Mesothelial cell of epicardium (in vitro differentiated cells): ENCODE measurements at places on chromosomes 3 and 15. TPM values are rescaled to one million over a fixed set of nuclear protein-coding genes. Genes with fewer than 3 reads are reported as not detected.

DNA sequence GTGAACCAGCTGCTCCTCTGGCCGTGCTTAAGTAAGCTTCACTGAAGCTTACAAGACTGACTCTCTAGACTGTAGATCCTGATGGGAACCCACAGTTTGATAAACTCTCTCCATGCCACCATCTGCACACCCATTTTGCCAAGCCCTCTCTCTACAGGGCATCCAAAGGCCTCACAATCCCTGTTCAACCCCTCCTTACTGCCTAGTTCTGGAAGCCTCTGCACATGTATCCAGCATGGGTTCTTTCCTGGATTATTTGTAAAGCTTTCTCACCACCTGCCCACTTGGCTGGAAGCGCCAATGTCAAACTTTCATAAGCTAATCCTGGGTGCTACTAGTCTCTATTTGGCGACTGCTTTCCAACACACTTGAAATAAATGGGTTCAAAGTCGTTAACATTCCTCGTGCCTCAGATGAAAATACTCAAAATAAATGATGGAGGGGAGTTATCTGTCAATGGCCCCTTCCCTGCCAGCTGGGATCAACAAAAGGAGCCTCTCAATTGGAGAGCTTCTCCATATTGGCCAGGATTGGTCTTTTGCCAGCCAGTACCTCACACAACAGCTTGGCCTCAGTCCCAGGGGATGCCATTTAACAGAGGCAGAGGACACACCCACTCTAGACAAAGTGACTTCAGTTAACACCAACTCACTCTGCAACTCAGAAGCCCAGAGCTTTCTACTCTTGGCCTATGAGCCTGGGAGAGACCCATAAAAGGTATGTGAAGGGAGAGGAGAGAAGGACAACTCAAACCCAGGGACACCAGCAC, 48.1 kb downstream of the SH3BP5 start:
- H3K36me3 ChIP-seq, result peaks cover 8% of the 10 kb centered on the region
- peak overlapping the region; percentile 7 for H3K27ac ChIP-seq
- H3K4me3 ChIP-seq, result no peak overlapping the region
- H3K27me3 ChIP-seq, result no peaks in the 10 kb centered on the region
- peaks cover 20% of the 10 kb centered on the region for H3K4me1 ChIP-seq
- no peak for DNase-seq

DNA sequence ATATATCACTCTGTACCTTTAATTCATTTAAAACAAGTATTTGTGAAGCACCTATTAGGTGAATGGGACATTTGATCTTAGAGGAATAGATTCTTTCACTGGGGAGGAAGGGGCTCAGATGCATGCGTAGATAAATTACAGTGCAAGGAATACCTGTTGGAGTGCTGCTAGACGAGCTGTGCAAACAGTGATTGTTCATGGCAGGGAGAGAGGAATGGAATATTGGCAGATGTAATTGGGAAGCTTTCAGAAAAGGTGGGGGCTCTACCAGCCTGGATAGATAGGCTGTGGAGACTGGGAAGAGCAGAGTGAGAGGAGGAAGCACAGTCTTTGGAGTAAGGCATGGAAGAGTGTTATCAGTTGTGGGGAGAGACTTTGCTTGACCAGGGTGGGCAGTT, 116.8 kb downstream of the AKAP13 start:
- peak overlapping the region; percentile 10 for H3K27ac ChIP-seq
- no peaks in the 10 kb centered on the region for H3K27me3 ChIP-seq
- H3K4me3 ChIP-seq, result no peak overlapping the region
- H3K4me1 ChIP-seq, result peaks cover 59% of the 10 kb centered on the region

- H3K27me3 ChIP-seq, result no peaks in the 10 kb centered on the region
- H3K4me3 ChIP-seq, result no peak overlapping the region
- no peak overlapping the region for H3K27ac ChIP-seq
- DNase-seq, result no peak
These were observed 9.8 kb upstream of the VGLL4 start for GRCh38 chr3:11653298-11654055.

GRCh38 chr3:196192036-196192523, 19.1 kb downstream of the ZDHHC19 start:
- H3K27ac ChIP-seq, result no peak overlapping the region
- H3K27me3 ChIP-seq, result no peaks in the 10 kb centered on the region
- no peak for DNase-seq
- no peaks in the 10 kb centered on the region for H3K36me3 ChIP-seq
- no peak overlapping the region for H3K4me3 ChIP-seq

DNA sequence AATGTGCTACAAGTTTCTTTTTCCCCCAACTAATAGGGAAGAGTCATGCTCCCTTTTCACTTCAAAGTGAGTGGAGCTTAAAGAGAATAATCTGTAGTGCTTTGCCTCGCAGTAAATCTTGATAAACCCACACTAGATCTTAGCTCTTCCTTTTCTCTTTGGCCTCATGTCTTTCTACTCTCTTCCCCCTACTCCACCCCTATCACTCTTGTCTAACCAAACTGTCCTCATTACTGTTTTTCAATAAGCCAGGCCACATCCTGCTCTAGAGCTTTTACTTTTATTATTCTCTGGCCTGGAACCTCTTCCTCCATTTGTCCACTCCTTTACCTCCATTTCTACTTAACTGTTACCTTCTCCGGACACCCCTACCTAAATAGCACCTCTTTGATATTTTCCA, 291.0 kb upstream of the SATB1 start:
- H3K36me3 ChIP-seq, result no peaks in the 10 kb centered on the region
- H3K27me3 ChIP-seq, result no peaks in the 10 kb centered on the region
- H3K27ac ChIP-seq, result no peak overlapping the region
- H3K4me1 ChIP-seq, result peaks cover 19% of the 10 kb centered on the region

GRCh38 chr3:122512284-122512683, 2.5 kb downstream of the KPNA1 start:
- peaks cover 23% of the 10 kb centered on the region for H3K4me1 ChIP-seq
- no peak overlapping the region for H3K4me3 ChIP-seq
- no peaks in the 10 kb centered on the region for H3K36me3 ChIP-seq
- no peak for DNase-seq
- H3K27ac ChIP-seq, result peak overlapping the region; percentile 34
- H3K27me3 ChIP-seq, result no peaks in the 10 kb centered on the region

DNA sequence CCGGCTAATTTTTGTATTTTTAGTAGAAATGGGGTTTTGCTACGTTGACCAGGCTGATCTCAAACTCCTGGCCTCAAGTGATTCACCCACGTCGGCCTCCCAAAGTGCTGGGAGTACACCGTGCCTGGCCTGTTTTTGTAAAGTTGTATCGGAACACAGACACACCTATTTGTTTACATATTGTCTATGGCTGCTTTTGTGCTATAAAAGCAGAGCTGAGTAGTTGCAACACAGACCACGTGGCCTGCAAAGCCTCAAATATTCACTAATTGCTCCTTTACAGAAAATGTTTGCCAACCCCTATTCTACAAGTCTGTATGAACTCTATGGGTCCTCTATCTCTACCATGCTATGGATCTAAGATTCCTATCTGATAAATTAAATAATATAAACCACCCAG, 175.5 kb downstream of the CADPS start:
- H3K27ac ChIP-seq, result no peak overlapping the region
- H3K27me3 ChIP-seq, result peaks cover 26% of the 10 kb centered on the region
- H3K4me1 ChIP-seq, result no peaks in the 10 kb centered on the region
- H3K36me3 ChIP-seq, result no peaks in the 10 kb centered on the region
- H3K4me3 ChIP-seq, result no peak overlapping the region

GRCh38 chr3:48747706-48748105, 30.7 kb upstream of the IP6K2 start:
- DNase-seq, result no peak
- no peak overlapping the region for H3K4me3 ChIP-seq
- no peaks in the 10 kb centered on the region for H3K4me1 ChIP-seq

DNA sequence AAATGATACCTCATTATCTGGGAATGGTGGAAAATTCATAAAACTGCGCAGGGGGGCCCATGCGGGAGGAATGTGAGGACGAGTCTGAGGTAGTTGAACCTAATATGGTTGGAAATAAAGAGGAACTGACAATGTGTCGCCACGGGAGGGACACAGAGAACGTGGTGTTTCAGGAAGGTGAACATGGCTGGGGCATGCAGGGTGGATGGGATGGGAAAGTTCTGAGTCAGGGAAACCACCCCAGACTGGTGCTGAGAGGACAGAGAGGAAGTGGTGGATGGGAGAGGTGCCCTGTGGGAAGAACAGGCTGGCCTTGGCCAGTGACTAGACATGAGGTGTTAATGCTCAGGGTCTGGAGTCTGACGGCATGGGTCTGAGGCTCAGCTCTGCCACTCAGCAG, 137.1 kb upstream of the WNT5A start:
- H3K4me1 ChIP-seq, result peaks cover 36% of the 10 kb centered on the region

GRCh38 chr15:63083541-63083940, 38.1 kb upstream of the LACTB start:
- H3K4me3 ChIP-seq, result no peak overlapping the region
- H3K27ac ChIP-seq, result peak overlapping the region; percentile 79
- peaks cover 2% of the 10 kb centered on the region for H3K27me3 ChIP-seq
- H3K36me3 ChIP-seq, result no peaks in the 10 kb centered on the region

DNA sequence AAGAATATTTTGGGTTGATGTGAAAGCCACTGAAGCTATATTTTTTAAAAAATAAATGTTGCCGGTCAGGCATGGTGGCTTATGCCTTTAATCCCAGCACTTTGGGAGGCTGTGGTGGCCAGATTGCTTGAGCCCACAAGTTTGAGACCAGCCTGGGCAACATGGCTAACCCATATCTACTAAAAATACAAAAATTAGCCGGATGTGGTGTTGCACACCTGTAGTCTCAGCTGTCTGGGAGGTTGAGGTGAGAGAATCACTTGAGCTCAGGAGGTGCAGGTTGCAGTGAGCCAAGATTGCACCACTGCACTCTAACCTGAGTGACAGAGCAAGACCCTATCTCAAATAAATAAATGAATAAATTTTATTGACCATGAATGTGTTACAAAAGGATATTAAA, 39.6 kb downstream of the GOLM2 start:
- H3K27ac ChIP-seq, result no peak overlapping the region
- H3K4me3 ChIP-seq, result no peak overlapping the region
- H3K27me3 ChIP-seq, result no peaks in the 10 kb centered on the region
- peaks cover 7% of the 10 kb centered on the region for H3K36me3 ChIP-seq

- no peak overlapping the region for H3K4me3 ChIP-seq
- no peak for DNase-seq
- H3K4me1 ChIP-seq, result no peaks in the 10 kb centered on the region
- H3K27me3 ChIP-seq, result no peaks in the 10 kb centered on the region
These were observed 645.4 kb downstream of the ZBBX start for GRCh38 chr3:166734734-166735133.

DNA sequence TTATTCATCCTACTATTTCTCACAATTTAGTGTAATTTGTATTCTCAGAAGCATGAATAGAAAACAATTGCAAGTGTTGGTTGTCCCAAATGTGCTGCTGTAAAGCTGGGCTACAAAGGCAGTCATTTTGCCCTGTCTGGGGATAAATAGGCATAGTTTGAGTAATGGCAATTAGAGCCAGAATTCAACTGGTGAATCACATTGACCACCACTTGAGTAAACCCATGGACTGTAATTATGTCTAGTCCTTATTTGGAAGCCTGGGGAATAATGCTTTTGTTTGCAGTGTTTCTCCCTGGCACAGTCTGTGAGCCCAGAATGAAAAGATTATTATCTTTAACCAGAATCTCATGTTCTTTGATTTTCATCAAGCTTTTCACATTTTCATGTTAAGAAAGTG, 30.5 kb upstream of the CHL1 start:
- H3K4me1 ChIP-seq, result no peaks in the 10 kb centered on the region
- no peaks in the 10 kb centered on the region for H3K36me3 ChIP-seq
- peaks cover 49% of the 10 kb centered on the region for H3K27me3 ChIP-seq
- no peak overlapping the region for H3K27ac ChIP-seq
- no peak overlapping the region for H3K4me3 ChIP-seq
- no peak for DNase-seq

- DNase-seq, result no peak
- H3K4me1 ChIP-seq, result no peaks in the 10 kb centered on the region
- H3K27ac ChIP-seq, result no peak overlapping the region
- H3K27me3 ChIP-seq, result no peaks in the 10 kb centered on the region
- H3K4me3 ChIP-seq, result no peak overlapping the region
- H3K36me3 ChIP-seq, result peaks cover 33% of the 10 kb centered on the region
These were observed 65.7 kb downstream of the TJP1 start for GRCh38 chr15:29756358-29757267.

GRCh38 chr3:8838234-8838633, 68.8 kb upstream of the OXTR start:
- no peaks in the 10 kb centered on the region for H3K36me3 ChIP-seq
- H3K27ac ChIP-seq, result no peak overlapping the region
- no peak for DNase-seq
- no peak overlapping the region for H3K4me3 ChIP-seq

- peaks cover 10% of the 10 kb centered on the region for H3K4me1 ChIP-seq
- H3K27me3 ChIP-seq, result peaks cover 5% of the 10 kb centered on the region
- H3K27ac ChIP-seq, result no peak overlapping the region
- no peak for DNase-seq
- H3K4me3 ChIP-seq, result no peak overlapping the region
- H3K36me3 ChIP-seq, result peaks cover 5% of the 10 kb centered on the region
These were observed 146.9 kb upstream of the LRTM1 start for GRCh38 chr3:55074796-55075195.

DNA sequence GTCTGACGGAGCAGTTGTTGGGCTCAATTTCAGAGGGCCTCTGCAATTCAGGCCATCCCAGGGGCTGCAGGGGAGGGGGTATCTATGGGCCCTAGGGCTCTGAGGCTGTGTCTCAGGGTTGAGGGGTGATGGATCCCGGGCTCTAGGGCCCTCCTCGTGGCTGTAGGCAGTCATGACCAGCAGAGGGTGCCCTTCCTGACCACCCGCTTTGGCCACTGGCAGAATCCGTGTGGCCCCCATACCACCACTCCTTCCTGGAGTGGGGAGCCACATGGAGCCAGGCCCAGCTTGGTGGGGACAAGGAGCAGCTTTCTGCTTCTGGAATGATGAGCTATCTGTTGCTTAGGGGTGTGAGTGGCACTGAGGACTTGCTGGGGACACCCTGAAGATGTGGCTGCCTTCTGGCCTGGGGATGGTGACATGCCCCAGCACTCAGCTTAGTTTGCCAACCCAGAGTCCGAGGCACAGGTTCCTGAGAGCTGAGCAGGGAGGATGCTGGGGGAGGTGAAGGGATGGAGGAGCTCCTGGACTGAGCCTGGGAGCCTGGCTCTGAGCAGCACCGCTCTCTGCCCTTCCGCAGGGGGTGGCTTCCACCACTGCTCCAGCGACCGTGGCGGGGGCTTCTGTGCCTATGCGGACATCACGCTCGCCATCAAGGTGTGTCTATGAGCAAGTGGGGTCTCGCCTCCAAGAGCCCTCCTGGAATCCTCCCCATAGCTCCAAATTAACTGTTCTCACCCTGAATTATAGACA, 20.2 kb downstream of the HDAC11 start:
- H3K27ac ChIP-seq, result no peak overlapping the region
- H3K4me3 ChIP-seq, result no peak overlapping the region

Gene C3orf20
- 0.09 to 0.13 TPM (median 0.11 TPM) in 3 replicates for total RNA-seq

Gene TMEM44
- 25.6 to 27.9 TPM (median 26.8 TPM) in 3 replicates for total RNA-seq

Gene USP50
- total RNA-seq, result 0.61 to 1.5 TPM (median 1.2 TPM) in 3 replicates

Gene WDR49
- total RNA-seq, result 0.40 to 0.55 TPM (median 0.47 TPM) in 3 replicates

Gene CCDC54
- not detected in 3 replicates for total RNA-seq

Gene CPNE9
- total RNA-seq, result 0.42 TPM in 1 of 3 replicates, not detected in the others

Gene MB21D2
- total RNA-seq, result 8.5 to 9.4 TPM (median 9.1 TPM) in 3 replicates
